ENCODE measurements at places on chromosomes 5 and 9.

GRCh38 chr5:139386050-139386438 lies 2.9 kb upstream of the SLC23A1 start:
- DNase-seq: no peak

DNA sequence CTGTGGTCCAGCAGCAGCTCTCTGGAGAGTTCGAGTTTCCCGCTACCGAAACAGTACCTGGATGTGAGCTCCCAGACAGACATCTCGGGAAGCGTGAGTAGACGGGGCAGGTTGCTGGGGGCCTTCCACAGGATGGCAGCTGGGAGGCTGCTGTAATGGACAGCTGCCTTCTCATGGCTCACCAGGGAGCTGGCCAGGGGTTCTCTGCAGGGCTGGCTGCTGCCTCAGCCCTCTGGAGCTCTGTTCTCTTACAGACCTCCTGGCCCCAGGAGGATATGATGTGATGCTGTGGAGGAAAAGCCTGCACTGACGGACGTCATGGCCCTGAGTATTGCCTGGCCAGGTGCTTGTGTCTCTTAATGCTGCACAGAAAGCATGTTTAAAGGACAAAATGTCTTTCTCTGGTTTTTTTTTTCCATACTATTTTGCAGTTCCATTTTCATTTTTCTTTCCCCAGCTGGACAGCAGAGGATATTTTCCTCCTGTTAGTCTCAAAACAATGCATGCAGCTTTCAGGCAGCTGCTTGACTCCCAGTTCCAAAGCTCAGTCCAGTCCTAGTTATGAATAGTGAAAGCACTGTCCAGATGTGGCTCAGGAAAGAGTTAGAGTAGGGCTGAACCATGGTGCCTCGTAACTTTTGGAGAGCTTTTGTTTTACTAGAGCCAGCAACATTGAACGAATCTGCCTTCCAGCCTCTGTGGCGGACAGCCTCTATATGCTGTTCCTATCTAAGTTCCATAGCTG lies 77.5 kb upstream of the RARS1 start:
- no peak for DNase-seq

GRCh38 chr5:136064510-136064909 lies 35.7 kb downstream of the TGFBI start:
- DNase-seq: no peak

DNA sequence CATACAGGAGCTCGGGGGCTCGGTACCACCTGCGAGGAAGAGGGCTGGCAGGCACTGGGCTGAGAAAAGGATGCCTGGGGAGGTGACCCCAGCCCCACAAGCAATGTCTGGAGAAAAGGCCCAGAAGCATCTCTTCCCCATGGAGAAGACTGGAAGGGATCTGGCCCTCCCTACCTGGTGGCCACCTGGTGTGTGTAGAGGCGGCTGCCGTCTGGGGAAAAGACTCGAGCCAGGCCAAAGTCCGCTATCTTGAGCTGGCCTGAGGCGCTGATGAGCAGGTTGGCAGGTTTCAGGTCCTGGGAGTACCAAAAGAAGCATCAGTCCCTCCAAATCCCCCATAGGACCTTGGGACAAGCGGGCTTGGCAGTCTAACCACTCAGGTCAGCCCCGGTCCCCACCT lies 3.7 kb downstream of the CDK20 start:
- DNase-seq: no peak

DNA sequence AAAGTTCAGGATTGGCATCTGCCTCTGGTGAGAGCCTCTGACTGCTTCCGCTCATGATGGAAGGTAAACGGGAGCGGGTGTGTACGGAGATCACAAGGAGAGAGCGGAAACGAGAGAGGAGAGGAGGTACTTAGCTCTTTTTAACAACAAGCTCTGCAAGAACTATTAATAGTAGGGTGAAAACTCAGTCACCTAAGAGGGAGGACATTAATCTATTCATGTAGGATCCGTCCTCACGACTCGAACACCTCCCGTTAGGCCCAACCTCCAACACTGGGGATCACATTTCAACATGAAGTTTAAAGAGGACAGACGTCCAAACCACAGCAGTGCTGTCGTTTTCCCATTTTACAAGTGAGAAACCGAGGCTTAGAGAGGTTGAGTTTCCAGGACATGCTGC lies 173.7 kb downstream of the SLC28A3 start:
- DNase-seq: no peak

DNA sequence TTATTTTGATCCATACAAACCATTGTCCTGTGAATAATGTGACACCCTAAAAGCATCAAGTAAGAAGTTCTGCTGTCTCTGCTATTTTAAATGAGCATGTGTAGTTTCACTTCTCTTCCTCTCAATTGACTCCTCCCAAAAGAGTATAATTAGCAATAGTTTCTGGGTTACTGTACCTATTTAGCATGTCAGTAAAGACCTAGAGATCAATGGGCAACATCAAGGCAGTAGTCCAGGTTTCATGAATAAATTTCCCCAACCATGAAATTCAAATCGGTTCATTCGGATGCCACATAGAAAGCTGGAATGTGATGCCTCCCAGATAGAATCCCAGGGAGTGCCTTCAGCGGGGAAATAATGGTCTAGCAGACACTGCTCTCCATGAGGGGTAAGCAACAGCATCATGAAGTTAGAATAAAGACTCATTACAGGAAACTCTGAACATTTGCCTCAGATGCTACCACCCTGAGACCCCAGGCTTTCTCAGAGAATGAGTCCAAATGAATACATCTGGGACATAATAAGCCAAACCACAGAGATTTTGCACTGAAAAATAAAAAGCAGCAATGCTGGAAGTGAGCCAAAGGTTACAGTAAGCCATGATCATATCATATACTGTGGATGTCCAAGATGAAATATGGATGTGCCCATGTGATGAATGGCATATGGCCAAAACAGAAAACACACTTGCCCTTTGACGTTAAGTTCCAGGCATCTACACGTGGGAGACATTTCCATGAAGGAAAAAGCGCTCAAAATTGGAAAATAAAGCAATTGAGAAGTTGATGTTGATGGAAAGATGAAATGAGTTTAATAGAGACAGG lies 1107.0 kb upstream of the SEMA6A start:
- DNase-seq: no peak

DNA sequence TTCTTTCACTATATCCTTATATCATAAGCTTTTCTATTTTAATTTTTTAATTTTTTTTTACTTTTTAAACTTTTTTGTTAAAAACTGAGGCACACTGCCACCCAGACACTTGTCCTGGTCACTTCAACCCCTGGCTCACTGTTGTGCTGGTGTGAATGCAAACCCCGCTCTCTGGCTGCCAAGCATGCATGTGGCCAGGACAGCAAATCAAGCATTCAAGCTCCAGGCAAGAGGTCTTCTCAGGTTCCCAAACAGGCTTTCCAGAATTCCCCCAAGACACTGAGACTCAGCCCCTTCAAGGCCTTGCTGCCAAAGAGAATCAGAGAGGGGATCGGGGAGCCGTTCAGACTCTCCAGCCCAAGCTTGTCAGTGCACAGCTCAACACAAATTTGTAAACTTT lies 139.9 kb downstream of the FANCC start:
- no peak for DNase-seq

DNA sequence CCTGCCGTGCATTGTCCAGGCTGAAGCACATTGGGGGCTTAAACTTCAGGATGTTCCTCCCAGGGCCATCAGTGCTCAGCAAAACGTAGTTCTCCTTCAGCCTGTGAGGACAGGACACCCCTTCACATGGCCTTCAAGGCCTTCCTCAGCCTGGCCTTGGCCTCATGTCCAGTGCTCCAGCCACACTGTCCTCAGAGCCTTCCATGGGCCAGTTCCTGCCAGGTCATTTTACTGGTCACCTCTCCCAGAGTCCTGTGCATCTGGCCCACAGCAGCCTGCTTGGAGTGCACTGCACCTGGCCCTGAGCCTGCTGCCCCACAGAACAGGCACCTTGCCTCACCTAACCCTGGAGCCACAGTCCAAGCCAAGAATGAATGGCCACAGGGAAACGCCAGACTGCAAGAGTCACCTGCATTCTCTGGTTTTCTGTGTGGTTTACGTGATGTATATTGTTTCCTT lies 8.7 kb downstream of the HNRNPAB start:
- no peak for DNase-seq

- DNase-seq: no peak
Measured at GRCh38 chr9:85971731-85972130, 30.8 kb downstream of the NAA35 start.

GRCh38 chr9:87554171-87554910 lies 56.7 kb downstream of the DAPK1 start:
- DNase-seq: no peak

DNA sequence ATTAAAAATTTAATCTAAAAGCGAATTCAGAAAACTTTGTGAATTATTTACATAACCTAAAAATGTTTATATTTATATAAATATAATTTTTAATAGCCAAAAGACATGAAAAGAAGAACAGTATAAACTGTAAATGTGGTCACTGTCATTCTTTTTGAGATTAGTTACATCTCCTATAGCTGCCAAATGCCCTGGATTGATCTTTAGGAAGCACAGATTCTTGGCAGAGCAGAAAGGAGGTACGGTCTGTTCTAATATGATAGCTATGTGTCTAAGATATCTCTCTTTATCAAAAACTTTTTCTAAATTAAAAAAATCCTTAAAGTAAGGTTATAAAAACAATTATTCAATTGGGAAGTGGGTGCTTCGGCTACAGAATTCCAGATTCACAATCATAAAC lies 151.0 kb downstream of the LPAR1 start:
- DNase-seq: no peak

DNA sequence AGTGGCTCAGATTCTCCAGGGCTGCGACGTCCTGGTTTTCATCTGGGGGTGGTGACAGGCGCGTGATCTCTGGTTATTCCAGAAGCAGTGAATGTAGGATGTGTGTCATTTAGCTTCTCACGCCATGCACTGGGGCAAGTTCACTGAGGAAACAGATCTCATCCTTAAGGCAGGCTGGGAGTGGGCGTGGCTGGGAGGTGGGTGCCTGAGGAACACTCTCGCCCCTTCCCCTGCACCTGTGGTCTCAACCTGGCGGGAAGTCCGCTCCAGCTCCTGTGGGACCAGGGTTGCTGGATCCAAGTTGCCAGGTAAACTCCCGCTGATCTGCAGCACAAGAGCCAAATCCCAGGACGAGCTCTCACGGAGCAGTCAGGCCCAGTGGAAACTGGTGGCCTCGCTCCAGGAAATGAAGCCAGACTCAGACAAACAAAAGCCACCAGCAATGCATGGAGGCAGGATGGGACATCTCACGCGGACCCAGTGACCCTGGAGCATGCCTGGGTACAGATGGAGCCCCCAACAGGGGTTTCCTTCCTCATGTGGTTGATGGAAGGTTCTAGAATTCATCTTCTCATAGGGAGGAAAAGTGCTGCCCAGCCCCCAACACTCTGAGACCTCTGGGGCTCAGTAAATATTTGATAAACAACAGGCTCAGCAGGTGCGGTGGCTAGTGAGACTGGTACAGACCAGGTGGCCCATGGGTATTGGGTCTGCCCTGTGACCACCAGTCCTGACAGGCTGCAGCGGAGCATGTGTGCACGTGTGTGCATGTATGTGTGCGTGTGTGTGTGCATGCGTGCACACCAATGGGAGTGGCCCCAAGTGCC lies 16.3 kb upstream of the SLC12A7 start:
- DNase-seq: no peak

- no peak for DNase-seq
Measured at GRCh38 chr9:138007918-138008841, 130.6 kb downstream of the CACNA1B start.

GRCh38 chr5:102863058-102863457 lies 108.0 kb downstream of the PAM start:
- DNase-seq: no peak

DNA sequence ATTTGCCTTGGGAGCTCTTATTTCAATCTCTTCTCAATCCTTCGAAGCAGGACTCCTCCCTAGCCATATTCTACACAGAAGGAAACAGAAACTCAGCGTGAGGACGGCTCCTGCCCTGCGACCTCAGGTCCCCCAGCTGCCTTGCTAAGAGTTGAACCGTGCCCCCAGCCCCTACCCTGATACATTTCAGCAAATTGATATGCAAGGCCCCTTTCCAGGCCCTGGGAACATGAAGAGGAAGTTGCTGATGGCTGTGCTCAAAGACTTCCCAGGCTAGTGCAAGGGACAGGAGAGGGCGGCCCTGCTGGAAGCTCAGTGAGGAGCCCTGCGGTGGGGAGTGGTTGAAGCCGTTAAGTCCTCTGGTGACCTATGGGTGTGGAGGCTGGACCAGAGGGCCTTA lies 41.5 kb downstream of the BOD1 start:
- no peak for DNase-seq

- peak; percentile 65 for DNase-seq
Measured at GRCh38 chr5:177402271-177403043, 2.0 kb upstream of the PFN3 start.

GRCh38 chr5:44443172-44443571 lies 54.0 kb upstream of the FGF10 start:
- no peak for DNase-seq

- no peak for DNase-seq
Measured at GRCh38 chr5:146039420-146039819, 66.0 kb downstream of the PLAC8L1 start.

GRCh38 chr9:33202552-33203201 lies 35.5 kb upstream of the B4GALT1 start:
- no peak for DNase-seq

GRCh38 chr5:120927950-120928530 lies 463.9 kb downstream of the PRR16 start:
- DNase-seq: no peak

DNA sequence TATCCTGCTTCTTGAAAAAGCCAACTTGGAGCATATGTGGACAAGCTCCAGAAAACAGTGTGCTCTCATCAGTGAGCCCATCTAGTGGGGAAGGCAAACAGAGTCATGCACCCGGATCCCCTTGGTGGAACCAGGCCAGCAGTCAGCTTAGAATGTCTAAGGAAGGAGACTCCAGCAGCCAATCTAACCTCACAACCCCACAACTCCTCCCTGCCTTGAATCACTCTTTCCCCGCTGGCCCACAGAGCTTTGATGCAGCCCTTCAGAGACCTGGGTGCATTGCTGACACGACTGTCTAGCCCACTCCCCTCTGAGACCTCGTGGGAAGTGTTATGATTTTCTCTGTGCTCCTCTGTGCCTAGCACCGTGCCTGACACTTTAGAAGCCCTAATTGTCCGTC lies 623.7 kb downstream of the BNC2 start:
- DNase-seq: no peak

- DNase-seq: no peak
Measured at GRCh38 chr5:142772446-142773293, 2.5 kb downstream of the ARHGAP26 start.

DNA sequence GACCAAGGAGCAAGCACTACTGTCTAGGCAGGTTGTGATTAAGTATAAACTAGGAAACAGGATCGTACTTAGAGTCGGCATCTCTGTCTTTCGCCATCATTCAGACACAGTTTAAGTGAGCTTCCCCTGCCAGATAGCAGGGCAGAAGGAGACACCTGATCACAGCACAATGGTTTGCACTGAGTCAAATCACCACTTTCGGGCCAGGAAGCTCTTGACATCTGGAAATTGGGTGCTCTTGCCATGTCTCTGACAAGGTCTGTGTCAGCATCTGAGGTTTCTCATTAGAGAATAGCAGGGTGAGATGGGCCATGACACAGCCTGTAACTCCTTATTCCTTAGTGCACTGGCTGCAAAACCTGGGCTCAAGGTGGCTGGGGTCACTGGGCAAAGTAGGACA lies 8.3 kb downstream of the ADRB2 start:
- DNase-seq: no peak

- DNase-seq: no peak
Measured at GRCh38 chr5:140358738-140359310, 1.2 kb upstream of the SLC4A9 start.

GRCh38 chr5:138543730-138544104 lies 681 bp upstream of the ETF1 start:
- DNase-seq: no peak

GRCh38 chr5:121862801-121863200 lies 11.1 kb downstream of the FTMT start:
- no peak for DNase-seq

All from activated effector memory CD4-positive, alpha-beta T cell treated with Interleukin-2 at 50 U/mL for 16 hours (primary cell).